ENCODE measurements at places on chromosomes 7 and 10.

DNA sequence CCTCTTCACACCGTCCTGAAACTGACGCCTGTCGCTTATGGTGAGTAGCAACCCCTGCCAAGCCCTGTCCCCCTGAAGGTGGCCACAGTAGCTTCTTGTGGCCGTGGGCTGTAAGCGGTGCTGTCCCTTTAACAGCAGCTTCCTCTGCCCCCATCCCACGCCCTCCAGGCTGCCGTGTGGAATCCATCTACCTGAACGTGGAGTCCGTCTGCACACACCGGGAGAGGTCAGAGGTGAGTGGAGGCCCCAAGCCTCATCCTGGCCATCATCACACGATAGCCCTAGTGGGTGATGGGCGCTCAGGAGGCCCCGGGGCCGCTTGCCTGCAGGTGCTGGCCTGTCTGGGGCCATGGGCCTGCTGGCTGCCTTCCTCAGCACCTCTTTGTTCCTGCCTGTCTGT, 21.2 kb downstream of the PFKFB3 start:
- no peak for DNase-seq

DNA sequence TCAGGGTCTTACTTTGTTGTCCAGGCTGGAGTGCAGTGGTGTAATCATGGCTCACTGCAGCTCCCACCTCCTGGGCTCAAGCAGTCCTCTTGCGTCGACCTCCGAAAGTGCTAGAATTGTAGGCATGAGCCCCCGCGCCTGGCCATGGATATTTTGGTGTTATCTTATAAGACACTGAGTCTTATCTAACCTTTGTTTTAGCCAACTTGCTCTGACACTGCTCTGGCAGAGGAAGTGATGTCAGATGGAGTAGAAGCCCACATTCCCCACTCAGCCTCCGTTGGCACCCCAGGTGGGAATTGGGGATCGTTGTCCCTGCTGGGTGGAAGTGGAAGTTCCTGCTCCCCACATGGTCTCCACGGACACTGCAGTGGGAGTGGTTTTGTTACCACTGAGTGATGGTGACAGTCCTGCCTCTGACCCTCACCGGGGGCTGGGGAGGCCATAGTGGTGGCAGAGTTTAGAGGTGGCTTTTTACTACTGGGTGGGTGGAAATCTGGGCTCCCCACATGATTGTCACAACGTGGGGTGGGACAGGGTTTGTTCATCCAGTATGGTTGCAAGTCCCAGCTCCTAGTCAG, 98.9 kb downstream of the ANKRD61 start:
- DNase-seq: no peak

DNA sequence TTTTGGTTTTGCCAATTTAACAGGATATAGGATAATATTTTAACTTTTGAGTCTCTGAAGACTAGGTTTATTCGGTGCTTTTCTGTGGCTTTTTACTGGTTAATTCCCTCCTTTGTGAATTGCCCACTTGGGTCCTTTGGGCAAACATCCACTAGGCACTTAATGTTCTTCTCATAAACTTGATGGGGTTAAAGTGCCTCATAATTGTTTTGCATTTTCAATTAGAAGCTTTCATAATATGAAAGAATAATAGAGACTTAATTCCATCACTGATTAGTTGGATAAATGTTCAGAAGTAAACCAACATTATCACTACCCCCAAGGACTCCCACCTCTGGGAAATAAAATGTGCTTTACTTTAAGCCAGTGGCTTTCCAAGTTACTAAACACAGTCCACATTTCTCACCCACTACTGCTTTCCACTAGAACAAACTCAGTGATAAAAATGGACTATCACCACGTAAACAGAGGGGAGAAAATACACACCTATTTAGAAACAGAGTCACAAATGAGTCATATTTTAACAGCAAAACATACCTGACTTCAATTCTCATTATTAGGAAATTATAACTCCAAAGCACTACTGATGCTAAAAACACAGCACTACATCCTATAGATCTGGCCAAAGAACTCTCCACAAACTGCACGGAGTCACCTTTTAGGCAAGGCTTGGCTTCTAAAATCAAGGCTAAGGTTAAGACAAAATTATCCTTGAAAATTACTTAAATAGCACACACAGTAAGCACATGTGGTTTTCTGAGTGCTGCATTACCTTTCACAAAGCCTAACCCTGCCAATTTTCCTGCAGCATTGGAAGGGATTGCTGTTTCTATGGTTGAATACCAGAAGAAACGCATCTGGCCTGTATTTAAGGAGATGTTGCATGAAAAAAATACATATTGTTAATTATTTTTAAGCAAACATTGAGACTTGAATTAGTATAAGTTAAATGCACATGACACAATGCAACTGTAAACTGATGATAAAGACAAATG, 41.2 kb downstream of the PARD3 start:
- DNase-seq: no peak

DNA sequence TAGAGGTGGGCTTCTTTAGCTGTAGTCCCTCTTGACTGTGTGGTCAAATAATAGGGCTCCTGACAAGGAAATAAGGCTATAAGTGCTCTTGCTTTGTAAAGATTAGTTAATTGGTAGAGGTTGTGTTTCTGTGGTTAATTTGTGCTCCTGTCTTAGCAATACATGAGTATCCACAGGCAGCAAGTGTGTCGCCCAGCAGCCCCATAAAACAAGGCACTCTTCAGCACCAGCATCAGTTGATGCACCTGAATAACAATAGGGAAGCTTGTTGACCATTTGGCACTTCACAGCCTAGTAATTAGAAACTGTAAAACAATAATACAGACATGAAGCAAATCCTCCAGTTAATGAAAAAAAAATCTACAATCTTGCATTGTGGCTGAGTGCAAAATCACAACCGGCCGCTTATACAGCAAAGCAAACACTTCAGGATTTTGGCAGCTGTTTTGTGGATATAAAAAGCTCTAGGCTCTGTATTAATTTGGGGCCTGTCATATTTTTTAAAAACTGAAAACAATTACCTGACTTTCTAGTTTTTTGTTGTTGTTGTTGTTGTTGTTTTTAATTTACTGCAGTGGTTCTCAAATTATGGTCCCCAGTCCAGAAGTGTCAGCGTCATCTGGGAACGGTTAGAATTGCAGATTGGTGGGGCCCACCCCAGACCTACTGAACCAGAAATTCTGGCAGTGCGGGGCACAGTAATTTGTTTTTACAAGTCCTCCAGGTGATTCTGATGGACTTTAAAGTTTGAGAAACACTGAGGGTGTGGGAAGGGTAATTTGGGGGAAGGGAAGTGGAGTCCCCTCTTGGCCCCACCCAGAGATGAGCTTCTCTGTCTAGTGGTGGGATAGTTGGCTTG, 56.8 kb downstream of the AUTS2 start:
- DNase-seq: no peak

DNA sequence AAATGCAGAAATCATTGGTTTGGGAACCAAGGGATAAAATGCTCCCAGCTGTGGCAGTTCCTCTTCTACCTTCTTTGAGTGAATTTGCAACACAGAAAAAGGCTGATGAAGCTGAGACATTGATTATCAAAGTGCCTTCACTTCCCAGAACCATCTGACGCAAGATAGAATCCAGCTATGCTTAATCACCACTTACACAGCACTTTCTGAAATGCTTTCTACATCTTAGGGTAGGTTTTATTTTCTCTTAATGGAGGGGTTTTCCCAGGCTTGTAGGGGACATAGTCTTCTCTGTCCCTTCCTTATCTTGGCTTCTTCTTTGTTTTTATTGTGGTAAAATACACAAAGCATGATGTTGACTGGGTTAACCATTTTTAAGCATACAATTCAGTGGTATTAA, 332.6 kb upstream of the ZNF32 start:
- DNase-seq: no peak

DNA sequence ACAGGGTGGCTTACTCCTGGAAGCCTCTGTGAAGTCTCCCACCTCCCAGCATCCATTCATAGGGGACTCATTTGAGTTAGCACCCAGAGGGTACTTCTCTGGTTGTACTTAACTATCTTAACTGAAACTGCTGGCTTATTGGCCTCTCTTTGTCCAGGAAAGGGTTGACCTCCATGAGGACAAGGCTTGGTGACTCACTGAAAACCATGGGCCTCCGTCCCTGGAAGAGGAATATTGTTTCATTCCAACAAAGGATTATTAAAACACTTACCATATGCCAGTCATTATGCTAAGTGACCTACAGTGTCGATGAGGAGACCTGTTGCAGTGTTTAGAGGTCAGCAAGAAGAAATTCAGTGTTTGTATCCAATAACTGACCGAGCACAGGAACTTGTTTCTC, 175.9 kb downstream of the PLPP4 start:
- DNase-seq: no peak

DNA sequence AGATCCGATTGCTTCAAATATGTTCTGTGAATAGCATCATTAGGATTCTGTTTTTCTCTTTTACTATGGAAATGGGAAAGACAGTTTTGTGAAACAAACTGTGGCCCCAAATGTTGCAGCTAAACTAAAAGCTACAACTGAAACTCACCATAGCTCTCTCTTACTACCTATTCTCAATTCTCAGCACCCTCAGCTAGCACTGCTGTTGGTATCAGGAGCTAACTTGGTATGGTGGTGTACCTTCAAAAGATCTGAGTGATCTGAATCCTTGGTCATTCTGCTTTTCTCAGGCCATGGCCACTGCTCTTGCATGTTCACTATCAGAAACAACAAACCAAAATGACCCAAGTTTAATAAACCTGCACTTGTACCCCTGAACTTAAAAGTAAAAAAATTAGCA, 1208.0 kb downstream of the SORCS1 start:
- no peak for DNase-seq
